Activated CD4-positive, alpha-beta T cell treated with anti-CD3 and anti-CD28 coated beads, Interleukin-2, amount 10 ng/mL, durations not matched to agents 7 days and 5 days (primary cell): ENCODE measurements at places on chromosomes 5 and 9. TPM values are rescaled to one million over a fixed set of nuclear protein-coding genes. Genes with fewer than 3 reads are reported as not detected.

DNA sequence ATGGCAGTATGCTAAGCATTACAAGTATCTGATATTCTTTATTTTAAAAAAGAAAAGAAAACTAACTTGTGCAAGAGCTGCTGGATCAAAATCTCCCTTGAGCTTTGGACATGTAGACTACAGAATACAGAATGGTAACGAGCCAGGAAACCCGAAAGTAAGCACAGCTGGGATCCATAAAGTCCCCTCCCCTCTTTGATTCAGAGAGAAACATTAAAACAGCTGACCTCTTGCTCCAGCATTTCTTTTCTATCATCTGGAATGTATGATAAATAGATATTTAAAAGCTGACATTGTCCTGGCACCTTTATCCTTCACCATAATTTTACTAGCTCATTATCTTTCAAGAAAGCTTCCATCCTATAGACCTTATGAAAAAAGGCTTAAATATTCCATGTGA is 28.2 kb upstream of the LPAR1 start:
- no peak for DNase-seq

- no peak for DNase-seq
Measured at GRCh38 chr5:103355579-103355978, 97.0 kb downstream of the MACIR start.

GRCh38 chr5:82886911-82887310 is 190.3 kb downstream of the TMEM167A start:
- DNase-seq, result no peak

DNA sequence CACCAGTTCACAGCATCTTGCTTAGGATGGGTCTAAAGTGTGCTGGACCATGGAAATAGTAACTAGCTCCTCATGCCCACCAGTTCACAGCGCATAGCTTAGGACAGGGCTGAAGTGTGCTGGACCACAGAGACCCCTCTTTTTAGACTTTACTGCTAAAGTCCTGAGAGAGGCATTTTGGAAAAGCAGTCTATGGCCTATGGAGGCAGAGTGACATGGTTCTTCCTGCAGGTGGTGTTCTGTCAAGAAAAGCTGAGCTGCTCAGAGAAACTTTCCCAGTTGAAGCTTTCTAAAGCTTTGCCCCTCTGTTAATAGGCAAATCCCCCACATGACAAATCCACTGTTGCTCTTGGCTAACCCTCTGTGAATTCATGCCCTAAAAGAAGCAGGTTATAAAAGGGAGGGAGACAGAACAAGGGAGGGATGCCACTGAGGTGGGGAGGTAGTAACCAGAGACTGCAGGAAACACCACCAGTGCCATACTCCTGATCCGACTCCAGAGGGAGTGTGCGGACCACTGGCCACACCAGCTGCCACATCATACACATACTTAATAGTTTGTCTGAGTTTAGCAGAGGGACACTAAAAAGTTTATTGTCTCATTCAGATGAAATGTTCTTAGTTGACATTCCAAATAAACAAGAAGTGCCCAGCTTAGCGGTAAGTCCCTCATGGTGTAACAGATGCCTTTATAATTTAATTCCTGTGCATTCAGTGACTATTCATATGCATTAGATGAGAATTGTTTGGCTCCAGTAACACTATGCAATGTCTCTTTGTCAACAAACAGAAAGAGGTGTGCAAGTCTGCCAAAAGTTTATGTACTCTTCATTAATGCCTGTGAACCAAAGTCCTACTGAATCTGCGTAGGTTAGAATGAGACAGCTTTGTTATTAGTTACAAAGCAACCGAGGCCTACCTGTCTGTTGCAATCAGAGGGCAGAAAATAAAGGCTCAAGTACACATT is 236.2 kb upstream of the NFIL3 start:
- DNase-seq, result no peak

GRCh38 chr5:151471276-151471675 is 23.9 kb downstream of the SLC36A1 start:
- no peak for DNase-seq

- DNase-seq, result no peak
Measured at GRCh38 chr9:125970340-125970739, 223.2 kb downstream of the PBX3 start.

DNA sequence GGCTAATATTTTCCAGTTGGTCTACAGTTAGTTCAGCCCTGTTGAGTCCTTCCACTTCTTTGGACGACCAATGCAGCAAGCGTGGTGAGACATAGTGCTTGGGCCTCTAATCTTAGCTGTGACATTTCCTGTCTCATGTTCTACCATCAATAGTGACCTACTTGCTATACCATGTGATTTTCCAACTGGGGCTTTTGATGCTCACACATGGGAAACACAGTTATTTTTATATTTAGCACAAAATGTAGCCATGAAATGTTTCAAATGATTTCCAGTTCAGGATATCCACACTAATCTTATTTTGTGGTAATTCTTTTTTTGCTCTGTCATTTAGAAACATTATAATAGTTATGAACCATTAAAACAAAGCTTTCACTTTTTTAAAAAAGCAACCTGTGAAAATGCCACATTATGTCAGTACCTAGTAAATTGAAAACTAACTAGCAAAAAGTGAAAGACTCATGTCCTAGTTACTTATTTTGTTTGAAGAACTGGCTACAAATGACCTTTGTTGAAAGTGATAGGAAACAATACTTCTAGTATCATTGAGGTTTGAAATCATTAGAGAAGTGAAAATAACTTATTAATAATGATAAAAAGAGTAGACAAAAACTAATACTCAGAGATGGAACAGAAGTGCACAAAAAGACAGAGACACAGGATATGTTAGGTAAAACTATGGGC is 18.3 kb downstream of the MARCHF3 start:
- DNase-seq, result no peak

NPR3 gene
- total RNA-seq, result not detected

GRCh38 chr5:142784401-142784955 is 14.3 kb downstream of the ARHGAP26 start:
- DNase-seq, result no peak

GRCh38 chr5:143791848-143792731 is 19.9 kb upstream of the HMHB1 start:
- no peak for DNase-seq

DNA sequence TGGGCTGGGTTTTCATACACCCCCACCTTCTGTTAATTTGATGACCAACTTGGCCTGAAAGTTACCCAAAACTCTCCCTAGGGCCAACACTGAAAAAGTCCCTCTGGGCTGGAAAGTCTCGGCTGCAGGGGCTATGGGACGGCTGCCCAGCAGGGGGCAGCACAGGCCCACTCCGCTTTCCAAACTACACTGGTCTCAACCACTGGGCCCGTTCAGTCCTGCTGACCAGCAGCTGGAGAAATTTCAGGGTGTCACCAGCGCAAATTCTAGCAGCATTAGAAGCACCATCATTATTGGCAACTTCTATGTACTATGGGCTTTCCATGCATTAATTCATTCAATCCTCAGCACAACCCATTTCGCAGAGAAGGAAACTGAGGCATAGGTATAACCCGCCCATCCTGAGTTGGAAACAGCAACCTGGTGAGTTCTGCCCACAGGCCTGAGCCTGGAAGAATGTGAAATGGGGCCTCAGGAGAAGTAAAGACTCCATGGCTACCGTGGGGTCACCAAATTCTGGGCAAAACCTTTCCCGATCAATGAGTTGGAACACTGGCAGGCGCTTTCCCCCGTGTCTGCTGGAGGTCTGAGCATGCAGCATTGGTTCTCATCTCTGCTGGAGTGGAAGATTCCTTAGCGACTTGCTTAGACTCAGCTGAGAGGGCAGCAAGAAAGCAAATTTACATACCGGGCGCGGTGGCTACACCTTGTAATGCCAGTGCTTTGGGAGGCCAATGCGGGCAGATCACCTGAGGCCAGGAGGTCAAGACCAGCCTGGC is 9.7 kb downstream of the ORM2 start:
- peak; percentile 42 for DNase-seq

DNA sequence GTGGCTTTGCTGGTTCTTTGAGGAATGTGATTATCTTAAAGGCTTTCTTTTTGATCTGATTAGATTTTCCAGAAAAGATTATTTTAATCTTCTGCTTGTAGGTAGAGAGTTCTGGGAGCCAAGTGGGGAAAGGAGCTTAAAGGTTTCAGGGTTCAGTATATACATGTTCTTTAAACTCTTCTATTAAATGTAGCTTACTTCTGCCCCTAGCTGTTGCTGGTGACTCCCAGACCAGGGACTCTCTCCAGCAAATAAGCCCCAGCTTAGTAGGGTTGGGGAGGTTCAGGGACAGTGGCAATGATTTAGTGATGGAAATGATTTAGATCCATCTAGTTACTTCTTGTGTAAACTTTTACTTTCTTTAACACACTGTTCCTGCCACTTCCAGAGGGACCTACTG is 72.2 kb downstream of the SLC12A2 start:
- no peak for DNase-seq

PCDHAC1 gene
- not detected for total RNA-seq

- no peak for DNase-seq
Measured at GRCh38 chr9:83199240-83199639, 136.3 kb upstream of the RASEF start.

CCNH gene
- total RNA-seq, result 43.1 TPM

CCL28 gene
- total RNA-seq, result 16.4 TPM

- DNase-seq, result peak; percentile 64
Measured at GRCh38 chr5:95960667-95961616, 709 bp downstream of the ELL2 start.

SLC12A7 gene
- total RNA-seq, result 120 TPM

TAF11L10 gene
- total RNA-seq, result not detected

GABRB2 gene
- not detected for total RNA-seq

DNA sequence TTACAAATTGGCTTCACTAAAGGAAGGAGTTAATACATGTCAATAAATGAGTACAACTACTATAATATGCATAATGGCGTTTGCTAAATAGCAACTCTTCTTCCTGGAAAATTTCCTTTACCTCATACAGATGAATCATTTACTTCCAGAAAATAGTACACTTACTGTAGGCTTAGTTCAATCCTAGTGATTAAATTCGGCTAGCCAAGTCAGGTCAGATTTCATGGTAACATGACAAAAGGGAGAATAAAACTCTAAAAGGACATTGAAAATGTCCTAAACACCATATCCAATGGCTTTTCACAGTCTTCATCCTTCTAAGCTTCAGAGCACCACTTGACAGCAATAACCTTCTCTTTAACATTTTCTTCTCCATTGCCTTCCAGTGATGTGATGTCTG is 42.1 kb upstream of the ZFAND5 start:
- DNase-seq, result no peak

TSSK1B gene
- total RNA-seq, result not detected

GABRA6 gene
- total RNA-seq, result not detected

GPR150 gene
- total RNA-seq, result 1.2 TPM

DNA sequence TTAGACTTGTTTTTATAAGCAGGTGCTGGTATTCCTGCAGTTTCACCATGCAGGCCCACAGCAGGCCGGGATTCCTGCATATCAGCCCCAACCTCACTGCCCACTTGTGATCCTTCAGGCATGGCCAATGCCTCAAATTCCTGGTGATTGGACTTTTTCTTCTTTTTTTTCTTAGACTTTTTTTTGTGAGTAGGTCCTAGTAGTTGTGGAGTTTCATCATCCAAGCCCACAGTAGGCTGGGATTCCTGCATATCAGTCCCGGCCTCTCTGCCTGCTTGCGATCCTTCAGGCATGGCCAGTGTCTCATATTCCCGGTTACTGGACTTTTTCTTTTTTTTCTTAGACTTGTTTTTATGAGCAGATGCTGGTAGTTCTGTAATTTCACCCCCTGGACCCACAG is 4.8 kb downstream of the TTF1 start:
- DNase-seq, result no peak

GRCh38 chr5:62144401-62145022 is 161.5 kb upstream of the KIF2A start:
- no peak for DNase-seq
